ENCODE measurements at places on chromosomes 1 and 21.
A peak's percentile ranks its signal among the peaks of the same experiment; 100 is the strongest.

- no peak for DNase-seq
These were observed 183.0 kb downstream of the HIVEP3 start for GRCh38 chr1:41735631-41736260.

DNA sequence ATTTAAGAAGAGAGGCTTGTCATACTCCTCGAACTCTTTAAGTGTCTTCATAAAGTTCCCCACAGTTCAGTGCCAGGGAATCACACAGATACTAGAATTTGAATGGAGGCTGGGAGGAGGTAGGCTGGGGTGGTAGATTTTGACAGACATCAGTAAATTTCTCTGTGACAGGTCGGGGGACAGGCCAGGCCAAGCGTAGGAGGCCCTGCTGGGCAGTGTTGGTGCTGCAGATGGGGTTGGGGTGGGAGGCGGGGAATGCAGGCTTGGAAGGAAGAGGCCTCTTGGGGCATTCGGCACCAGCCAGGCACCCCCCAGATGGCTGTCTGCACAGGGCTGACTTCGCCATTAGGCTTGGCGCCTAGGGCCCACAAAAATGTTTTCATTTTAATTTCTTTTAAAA lies 84.0 kb downstream of the MAN1C1 start:
- DNase-seq = no peak

DNA sequence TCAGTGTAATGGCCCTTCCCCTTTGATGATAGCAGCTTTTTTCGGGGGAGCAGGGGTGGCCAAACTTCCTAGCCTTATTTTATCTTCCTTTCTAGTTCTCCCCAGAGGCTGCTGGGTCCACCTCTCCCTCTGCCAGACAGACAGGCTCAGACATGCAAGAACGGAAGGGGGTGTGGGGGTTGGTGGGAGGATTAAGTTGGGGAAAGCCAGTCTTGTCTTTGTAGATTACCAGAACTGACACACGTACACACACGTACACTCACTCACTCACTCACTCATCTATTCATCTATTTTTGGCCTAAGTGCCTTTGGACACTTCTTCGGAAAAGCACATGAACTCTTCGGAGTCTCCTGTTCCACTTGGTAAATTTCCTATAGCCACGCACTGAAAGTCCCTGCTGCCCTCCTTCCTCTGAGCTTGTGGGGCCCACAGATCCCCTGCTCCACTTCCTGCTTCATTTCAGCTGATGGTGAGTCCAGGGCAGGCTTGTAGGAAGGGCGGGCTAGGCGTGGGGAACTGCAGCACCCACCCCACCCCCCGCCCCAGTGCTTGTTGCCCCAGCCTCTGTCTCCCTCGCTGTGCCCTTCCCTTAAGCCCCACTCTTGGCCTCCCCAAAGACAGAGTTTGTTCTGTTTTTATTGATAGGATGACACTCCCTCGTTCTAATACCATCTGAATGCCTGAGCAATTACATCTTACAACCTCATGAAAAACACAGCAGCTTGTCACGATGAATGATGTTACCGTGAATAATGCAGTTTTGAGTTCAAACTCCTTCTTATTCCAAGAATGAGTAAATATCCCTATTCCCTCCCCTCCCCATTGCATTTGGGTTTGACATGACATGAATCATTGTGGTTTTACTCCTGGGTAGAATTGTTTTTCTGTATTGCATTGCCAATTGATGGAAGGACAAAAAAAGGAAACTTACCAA lies 60.7 kb upstream of the ATP5PO start:
- peak; percentile 99 for DNase-seq

GRCh38 chr1:52880206-52880605 lies 37.6 kb downstream of the ZYG11A start:
- no peak for DNase-seq

DNA sequence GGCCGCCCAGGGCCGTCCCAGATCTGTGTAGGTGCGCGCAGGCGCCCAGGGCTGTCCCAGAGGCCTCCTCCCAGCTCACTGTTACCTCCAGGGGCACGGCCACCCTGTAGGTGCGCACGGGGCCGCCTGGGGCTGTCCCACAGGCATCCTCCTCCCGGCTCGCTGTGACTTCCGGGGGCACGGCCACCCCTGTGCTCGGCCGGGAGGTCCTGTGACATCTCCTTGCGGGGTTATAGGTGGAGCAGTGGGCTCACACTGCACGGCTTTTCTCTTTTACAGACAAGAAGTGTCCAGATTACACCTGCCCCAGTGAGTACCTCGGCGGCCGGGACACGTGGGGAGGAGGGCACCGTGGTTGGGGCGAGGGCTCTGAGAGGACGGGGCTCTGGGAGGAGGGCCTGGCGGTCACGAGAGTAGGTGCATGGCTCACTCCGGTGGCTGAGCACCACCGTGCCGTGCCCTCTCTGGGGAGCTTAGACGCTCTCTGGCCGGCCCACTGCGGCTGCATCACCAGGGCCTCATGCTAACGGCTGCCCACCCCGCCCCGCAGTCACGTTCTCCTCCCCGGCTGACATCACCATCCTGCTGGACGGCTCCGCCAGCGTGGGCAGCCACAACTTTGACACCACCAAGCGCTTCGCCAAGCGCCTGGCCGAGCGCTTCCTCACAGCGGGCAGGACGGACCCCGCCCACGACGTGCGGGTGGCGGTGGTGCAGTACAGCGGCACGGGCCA lies 21.4 kb downstream of the COL6A1 start:
- no peak for DNase-seq

DNA sequence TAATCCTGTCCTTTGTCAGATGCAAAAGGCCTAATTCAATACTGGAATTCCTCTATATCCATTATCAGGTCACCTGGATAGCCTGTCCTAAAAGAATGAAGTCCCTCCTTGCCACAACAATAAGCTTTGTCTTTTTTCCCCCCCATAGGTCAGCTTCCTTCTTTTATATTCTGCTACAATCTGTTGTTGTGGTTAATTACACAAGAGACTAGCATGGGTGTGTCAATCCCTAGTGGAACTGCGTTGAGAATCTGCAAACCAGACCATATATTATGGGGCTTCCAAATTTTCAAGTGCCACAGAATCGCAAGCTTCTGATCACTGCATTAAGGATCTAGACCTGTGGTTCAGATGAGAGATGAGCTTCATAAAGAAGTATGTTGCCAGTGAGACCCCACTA lies 349.6 kb downstream of the SMYD3 start:
- DNase-seq = no peak

- DNase-seq = peak; percentile 91
These were observed 5.5 kb upstream of the ELOVL1 start for GRCh38 chr1:43373066-43373940.

DNA sequence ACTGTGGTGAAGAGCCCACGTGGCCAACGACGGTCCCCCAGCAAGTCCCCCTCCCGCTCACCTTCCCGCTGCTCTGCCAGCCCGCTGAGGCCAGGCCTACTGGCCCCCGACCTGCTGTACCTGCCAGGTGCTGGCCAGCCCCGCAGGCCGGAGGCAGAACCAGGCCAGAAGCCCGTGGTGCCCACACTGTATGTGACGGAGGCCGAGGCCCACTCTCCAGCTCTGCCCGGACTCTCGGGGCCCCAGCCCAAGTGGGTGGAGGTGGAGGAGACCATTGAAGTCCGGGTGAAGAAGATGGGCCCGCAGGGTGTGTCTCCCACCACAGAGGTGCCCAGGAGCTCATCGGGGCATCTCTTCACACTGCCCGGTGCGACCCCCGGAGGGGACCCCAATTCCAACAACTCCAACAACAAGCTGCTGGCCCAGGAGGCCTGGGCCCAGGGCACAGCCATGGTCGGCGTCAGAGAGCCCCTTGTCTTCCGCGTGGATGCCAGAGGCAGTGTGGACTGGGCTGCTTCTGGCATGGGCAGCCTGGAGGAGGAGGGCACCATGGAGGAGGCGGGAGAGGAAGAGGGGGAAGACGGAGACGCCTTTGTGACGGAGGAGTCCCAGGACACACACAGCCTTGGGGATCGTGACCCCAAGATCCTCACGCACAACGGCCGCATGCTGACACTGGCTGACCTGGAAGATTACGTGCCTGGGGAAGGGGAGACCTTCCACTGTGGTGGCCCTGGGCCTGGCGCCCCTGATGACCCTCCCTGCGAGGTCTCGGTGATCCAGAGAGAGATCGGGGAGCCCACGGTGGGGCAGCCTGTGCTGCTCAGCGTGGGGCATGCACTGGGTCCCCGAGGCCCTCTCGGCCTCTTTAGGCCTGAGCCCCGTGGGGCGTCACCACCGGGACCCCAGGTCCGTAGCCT lies 46.8 kb downstream of the TRIM11 start:
- no peak for DNase-seq

DNA sequence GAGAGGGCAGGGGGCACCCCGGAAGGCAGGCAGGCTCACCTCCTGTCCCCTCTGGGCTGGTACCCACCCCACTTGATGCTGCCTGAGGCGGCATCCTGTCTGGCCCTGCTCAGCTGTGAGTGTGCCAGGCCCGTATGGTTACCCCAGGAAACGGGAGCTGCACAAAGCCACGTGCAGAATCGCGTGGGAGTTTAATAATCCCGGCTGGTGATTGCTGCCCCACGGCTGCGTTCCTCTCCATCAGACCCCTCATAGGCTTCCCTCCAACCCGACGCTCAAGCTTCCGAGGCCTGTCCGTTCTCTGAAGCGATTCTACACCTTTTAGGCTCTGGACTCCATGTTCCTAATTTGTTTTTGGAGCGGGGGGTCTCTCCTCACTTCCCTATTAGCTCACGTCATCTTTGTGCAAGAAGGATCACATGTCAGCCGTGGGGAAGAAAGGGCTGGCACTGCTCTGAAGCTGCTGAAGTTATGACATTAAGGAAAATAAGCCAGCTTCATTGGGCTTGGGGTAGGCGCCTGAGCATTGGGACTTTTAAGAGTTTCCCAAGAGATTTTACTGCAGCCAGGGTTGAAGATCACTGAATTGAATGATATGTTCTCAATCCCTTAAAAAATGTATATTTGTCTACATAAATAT lies 1.1 kb upstream of the B3GALT5 start:
- DNase-seq = no peak

- peak; percentile 26 for DNase-seq
These were observed 70.3 kb downstream of the PIK3CD start for GRCh38 chr1:9721606-9722377.

DNA sequence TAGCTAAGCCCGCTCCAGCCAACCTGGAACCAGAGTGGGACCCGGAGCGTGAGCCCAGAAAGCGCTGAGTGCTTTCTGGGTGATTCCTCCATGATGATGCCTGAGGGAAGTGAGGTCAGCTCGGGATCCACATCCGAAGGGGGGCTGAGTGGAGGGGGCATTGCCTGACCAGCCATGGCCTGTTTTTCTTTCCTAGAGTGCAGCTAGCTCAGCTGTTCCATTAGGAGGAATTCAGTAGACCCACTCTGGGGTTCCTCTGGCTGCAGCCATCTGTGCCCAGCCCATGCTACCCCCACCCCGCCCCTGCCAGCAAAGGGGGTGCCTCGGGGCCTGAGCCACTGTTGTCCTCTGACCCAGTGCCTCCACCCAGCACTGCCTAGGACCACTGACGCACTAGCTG lies 9.6 kb upstream of the SLC25A34 start:
- no peak for DNase-seq

DNA sequence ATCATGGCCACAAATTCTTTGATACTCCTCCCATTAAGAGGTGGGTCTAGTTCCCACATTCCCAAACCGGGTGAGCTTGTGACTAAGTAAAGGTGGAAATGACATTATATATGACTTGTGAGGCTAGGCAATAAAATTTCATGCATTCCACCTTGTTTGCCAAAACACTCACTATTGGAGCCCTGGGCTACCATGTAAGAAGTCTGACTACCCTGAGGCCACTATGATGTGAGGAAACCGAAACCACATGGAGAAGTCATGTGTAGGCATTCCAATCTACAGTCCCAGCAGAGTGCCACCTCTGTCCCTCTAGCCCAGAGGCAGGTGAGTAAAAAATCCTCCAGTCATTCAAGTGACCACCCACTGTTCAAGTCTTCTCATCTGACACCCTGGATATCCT lies 17.9 kb upstream of the SMG7 start:
- DNase-seq = peak; percentile 34

DNA sequence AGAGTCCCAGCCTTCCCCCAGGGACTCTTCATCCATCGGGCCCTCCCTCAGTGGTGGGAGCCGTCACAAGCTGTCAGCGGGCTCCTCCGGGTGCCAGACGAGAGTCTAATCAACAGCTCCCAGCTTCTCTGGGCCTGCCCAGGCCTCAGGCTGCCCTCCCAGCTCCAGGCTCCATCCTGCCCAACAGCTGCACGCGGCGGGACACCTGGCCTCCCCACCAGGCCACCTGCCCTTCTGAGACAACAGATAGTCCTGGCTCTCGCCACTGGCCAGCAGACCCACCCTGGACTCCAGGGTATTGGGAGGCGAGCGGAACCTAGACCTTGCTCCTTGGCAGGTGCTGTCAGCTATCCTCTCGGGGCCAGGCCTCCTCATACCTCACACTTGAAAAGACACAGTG lies 3.1 kb downstream of the WNT4 start:
- no peak for DNase-seq

DNA sequence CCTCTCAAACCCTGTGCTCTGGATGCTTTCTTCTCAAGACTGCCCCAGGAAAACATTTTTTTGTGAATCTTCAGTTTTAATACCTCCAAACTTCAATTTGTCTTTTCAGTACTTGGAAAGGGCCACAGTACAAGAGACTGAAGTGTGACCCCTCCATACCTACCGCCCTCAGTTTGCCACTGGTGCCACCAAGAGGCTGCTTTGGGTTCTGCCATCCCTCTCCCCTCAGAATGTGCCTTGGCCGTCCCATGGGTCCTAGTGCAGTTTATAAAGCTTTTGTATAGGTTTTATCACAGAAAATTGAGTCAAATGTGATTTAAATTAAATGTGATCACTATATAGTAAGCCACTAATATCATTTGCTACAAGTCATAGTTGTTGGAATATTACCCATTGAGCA lies 60.8 kb upstream of the PGD start:
- DNase-seq = peak; percentile 68

DNA sequence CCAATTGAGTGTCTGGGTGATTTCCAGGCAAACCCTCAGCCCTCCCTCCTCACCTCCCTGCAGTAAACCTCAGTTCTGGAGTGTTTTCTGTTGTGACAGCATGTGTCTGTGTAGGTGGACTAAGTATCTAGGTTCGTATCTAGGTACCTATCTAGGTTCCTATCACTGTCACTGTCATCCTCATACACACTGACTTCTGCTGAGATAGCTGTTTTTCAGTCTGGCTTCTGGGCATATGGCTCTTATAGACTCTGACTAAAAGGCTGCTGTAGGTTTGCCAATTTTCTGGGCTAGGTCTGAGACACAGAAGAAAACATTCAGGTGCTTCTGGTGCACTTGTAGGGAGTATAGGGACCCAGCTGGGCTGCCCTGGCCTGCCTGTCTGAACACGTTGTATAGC lies 8.1 kb upstream of the TRIM67 start:
- no peak for DNase-seq

GRCh38 chr1:160907976-160908375 lies 23.0 kb upstream of the ITLN1 start:
- peak; percentile 1 for DNase-seq

DNA sequence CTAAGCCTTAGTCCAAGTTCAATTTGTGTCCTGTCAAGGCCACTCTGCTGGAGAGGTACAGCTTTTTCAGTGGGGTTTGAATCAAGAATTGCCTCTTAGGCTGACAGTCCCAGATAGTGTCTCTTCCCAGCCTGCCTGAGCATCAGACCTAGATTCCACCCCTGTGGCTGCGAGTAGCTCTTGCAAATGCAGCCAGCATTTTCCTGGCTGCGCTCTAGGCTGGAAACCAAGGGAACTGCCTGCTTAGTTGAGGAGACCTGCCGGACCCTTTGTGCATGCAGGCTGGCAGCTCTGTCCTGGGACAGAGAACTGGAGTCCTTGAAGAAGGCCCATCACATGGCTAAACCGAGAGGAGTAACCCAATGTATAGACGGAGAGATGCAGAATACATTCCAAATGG lies 293.7 kb downstream of the PCP4 start:
- DNase-seq = no peak

Measured in cardiac fibroblast (primary cell).